ENCODE measurements at places on chromosomes 6 and 20.

DNA sequence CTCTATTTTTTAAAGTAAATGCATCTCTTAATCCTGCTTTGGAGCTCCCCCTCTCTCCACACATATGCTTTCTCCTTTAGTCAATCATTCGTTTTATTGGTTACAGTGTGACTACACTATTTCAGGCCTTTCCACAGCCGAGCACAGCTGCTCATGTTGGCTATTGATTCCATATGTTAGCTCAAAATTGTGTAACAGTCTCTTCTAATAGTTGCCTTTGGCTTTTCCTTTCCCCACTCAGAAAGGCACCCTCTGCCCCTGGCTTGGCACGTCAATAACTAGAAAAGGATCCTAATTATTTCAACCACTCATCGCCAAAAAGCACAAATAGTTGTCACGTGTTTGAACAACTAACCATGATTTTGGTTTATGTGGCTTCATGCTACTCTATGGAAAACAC is 410.3 kb upstream of the SLC35B3 start:
- DNase-seq: no peak

DNA sequence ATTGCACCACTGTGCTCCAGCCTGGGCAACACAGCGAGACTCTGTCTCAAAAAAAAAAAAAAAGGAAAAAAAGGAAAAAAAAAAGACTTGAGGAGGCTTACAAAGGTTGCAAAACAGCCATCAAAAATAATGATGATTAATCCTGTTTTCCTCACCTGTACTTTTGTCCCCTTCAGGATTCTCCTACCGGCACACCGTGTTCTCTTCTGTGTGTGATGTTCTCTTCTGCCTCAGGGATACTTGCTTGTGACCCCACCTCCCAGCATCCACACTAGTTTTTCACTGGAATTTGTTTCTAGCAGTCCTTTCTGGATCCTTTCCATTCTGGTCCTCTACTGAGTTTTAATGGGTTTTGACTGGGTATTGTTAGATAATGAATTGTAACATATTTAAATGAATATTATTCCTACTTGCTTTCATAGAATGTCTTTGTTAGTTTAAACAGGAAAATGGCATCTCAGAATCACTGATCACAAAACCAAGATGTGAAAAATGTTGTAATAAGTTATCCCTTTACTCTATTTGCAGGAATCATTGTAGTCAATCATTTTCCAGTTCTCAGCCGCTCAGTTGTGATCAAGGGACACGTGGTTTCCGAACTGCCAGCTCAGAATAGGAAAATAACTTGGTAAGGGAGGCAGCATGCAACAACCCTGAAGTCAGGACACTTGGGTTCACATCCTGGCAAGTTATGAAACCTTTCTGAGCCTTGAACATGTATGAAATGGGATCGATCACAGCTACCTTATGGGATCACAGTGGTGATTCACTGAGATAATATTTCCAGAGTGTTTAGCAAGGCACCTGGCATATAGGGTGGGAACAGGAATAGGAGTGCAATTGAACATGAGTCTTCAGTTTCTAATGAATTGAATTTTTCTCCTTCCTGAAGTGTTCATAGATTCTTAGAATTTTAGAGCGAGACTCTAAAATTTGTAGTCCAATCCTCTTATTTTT is 8.5 kb downstream of the C6orf89 start:
- no peak for DNase-seq

- no peak for DNase-seq
These were observed 68.6 kb downstream of the ESR1 start for GRCh38 chr6:151876122-151876521.

DNA sequence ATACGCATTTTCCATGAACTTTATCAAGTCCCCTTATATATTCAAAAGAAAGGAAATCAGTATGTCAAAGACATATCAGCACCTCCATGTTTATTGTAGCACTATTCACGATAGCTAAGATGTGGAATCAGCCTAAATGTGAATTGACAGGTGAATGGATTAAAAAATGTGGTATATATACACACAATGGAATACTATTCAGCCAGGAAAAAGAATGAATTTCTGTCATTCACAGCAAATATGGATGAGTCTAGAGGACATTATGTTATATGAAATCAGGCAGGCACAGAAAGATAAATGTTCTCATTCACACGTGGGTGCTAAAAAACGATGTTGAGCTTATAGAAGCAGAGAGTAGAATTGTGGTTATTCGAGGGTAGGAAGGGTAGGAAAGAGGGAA is 5.3 kb downstream of the FIG4 start:
- no peak for DNase-seq

DNA sequence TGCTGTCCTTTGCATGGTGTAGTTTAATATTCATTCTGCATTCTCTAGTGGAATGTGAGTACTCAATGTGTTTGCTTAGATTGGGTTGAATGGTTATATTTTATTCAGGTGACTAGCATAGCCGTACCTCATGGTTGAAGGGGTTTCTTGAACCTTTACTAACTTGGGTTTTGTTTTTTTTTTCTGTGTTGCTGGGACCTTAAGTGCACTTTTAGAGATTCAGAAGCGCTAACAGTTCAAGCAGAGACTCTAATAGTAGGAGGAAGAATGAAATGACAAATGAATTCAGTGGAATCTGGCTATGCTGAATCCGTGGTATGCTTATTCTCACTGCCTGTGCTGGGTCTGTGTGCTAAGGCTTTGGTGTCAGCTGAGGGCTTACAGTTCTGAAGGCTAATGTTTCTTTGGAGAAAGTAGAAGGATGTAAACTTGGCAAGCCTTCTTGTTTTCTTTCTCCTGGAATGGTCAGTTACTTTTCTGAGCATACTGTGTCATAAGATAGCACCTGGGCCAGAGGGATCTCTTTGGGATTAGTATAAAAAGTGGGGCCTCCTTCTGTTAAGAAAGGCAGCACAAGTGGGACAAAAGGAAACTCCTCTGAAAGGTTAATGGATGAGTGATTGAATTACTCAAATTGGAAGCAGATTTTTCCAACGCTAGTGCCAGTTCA is 28.7 kb downstream of the RNF144B start:
- no peak for DNase-seq

- DNase-seq: no peak
These were observed 1287.0 kb upstream of the GJE1 start for GRCh38 chr6:140845701-140846100.

- no peak for DNase-seq
These were observed 603.1 kb downstream of the HACE1 start for GRCh38 chr6:104256646-104257045.

- DNase-seq: peak; percentile 15
These were observed 327.6 kb downstream of the NKAIN2 start for GRCh38 chr6:124131259-124131658.

- DNase-seq: no peak
These were observed 29.9 kb upstream of the CD2AP start for GRCh38 chr6:47447722-47448121.

DNA sequence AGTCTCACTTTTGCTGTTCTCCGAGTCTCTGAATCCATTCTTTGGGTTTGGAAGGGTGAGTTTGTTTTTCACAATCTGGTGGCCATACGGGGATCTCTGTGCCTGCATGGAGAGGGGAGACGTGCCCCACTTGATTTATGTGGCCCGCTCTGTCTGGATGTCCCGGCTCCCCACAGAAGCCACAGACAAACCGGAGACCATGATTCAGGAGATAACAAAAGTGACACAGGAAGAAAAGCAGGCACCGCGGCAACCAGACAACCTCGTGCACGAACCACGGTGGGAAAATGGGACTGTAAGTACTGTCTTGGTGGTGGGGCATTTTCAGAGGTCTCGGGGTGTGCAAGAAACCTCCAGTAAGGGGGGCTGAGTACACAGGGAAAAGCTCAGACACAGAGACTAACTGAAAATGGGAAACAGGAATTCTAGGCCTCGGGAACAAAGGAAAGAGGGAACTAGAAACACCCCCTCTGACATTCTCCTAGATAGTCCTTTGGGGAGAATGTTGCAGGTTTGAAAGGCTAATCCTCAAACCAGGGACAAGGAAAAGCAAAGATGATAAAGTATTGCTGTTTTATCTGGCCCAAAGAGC is 22.1 kb upstream of the ZNF318 start:
- DNase-seq: no peak

GRCh38 chr6:144888621-144889020 is 603.5 kb downstream of the UTRN start:
- DNase-seq: no peak

- no peak for DNase-seq
These were observed 44.4 kb downstream of the PYGB start for GRCh38 chr20:25292176-25292891.

DNA sequence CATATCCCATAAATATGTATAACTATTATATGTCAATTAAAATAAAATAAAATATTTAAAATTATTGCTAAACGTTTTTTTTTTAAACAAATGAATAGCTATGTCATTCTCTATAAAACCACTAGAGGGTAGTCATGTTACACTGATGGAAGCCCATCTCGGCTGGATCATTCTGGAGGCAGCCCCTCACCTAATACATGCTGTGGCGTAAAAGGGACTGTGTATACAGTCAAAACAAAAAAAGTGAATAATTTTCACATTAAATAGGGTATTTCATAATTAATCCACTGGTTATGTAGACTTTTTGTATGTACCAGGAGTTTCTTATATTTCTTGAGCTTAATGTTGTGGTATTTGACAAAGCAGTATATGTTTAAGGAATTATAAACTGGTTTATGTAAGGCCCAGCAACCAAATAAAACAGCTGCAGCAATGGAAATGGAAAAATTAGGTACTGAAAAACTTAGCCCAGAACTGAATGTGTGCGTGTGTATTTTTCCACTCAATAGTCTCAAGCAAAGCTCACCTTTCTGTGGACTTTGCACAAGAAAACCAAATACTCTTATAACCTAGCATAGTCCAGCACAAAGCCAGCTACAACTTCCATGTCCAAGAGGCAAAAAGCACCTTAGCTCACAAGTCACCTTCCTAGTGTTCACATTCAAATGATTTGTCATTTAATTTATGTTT is 81.7 kb downstream of the COL9A1 start:
- no peak for DNase-seq

- peak; percentile 35 for DNase-seq
These were observed 7.6 kb downstream of the DHX35 start for GRCh38 chr20:38969708-38970107.

DNA sequence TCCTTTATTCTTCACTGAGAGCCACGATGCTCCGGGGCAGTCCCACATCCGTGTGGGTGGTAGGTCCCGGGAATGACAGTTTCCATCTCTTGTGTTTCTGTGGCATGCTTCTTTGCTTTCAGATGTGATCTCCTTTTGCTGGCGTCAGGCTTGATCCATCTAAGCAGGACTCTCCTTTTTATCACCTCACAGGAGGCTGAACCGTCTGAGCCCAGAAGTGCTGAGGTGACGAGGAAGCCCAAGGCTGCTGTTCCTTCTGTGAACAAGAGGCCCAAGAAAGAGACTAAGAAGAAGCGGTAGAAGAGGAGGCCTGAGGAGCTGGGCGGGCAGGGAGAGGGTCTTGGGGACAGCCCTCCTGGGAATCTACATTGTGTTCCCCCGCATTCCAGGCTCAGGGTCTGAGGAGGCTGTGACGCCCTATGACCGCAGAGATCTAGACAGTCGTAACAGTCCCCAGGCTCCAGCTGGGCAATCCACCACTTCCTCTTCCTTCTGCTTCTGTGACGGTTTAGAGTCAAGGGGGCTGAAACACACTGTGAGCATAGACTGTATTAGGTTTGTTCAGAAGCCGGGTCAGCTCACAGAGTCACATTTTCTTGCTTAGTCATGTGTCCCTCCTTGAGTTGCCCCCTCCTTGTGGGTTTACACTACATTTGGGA is 26.8 kb downstream of the MANBAL start:
- no peak for DNase-seq

DNA sequence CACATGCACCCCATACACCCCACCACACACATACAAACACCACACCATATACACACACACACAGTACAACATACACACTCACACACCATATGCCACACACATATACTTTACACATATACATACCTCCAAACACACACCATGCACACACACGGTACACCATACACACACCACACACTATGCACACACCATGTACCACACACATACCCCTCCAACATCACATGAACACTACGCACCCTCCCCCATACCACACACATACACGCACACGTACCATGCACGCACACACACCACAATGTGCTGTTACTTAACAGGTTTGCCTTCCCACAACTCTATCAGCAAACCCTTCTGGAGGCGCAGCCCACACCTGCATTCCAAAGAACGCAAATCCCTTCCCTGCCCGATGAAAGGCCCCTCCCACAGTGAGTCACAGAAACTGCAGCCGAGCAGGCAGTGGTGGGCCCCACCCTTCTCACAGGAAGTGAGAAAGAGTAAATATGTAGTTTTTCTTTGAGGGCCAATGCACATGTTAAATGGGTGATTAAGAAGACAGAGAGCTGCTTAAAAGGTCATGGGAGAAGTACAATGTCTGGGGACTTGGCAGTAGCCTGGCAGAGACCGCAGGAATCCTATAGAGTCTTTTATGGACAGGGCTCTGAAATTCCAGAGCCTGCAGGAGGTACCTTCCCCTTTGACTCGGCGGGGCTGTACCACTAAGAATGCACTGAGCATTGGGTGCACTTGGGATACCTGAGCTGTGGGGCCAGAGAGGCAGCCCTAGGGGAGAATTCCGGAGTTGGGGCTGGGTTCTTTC is 34.1 kb upstream of the EZR start:
- DNase-seq: peak; percentile 100
